ENCODE measurements at places on chromosomes 3 and 15.
A peak's percentile ranks its signal among the peaks of the same experiment; 100 is the strongest.

- peak; percentile 53 for DNase-seq
These were observed 49.4 kb upstream of the HES1 start for GRCh38 chr3:194086388-194087075.

GRCh38 chr15:59300618-59301139, 72.0 kb downstream of the MYO1E start:
- no peak for DNase-seq

- no peak for DNase-seq
These were observed 116.9 kb downstream of the TP63 start for GRCh38 chr3:189748046-189748445.

DNA sequence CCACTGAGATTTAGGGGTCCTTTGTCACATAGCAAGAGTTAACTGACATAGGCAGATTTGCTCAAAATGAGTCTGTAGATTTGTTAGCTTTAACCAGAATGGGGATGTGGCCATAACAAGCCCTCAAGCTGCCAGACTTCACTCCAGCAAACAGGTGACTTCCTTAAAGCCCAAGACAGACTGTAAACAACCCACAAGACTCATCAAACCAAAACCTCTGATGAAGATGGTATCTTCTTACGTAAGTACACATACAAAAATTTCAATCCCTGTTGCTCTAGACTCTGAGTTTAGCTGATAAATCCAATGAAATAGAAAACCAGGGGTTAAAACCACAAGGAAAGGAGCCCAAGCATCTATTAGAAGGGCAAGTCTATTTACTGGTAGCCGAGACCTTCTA, 18.2 kb upstream of the ZBTB20 start:
- DNase-seq, result no peak

- DNase-seq, result no peak
These were observed 2.2 kb downstream of the MYL3 start for GRCh38 chr3:46860810-46861604.

- no peak for DNase-seq
These were observed 195.9 kb downstream of the TP63 start for GRCh38 chr3:189827108-189827507.

Measured in iPS-NIHi11 (cell line).